Activated T-helper 1 cell treated with Interleukin-2 at 50 U/mL for 16 hours (primary cell): ENCODE measurements at places on chromosomes 5 and 9.
A peak's percentile ranks its signal among the peaks of the same experiment; 100 is the strongest.

DNA sequence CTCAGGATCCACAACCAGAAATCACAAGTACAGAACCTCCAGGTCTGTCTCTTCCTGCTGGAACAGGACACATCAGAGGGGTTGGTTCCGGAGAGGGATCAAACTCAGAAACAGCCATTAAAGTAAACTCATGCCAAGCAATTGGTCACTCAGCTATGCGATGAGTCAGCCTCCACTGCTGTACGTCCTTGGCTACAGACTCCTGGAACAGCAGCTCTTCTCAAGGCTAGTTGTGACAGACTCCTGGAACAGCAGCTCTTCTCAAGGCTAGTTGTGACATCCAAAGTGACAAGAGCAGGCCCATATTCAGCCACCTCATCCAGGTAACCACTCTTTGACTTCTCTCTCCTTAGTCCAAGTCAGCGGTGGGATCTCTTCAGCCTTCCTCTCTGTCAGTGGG lies at the start of gene SPINK13:
Gene SPINK13 (plus strand): TSS at position 229 of the 400 bp plus-strand sequence. CDS start 1,279 bp downstream, outside the sequence.
- no peak for DNase-seq

- no peak for DNase-seq
Observed at GRCh38 chr5:150765799-150766169, 7.0 kb upstream of the DCTN4 start.

GRCh38 chr9:19199012-19199411 lies 31.5 kb upstream of the DENND4C start:
- DNase-seq: no peak

- no peak for DNase-seq
Observed at GRCh38 chr9:9920425-9921060, 692.3 kb downstream of the PTPRD start.

GRCh38 chr9:73270967-73271721 lies 119.5 kb downstream of the ANXA1 start:
- DNase-seq: no peak

GRCh38 chr9:96150324-96151227 lies 151.4 kb downstream of the HSD17B3 start:
- DNase-seq: peak; percentile 8

GRCh38 chr5:139820130-139820529 lies 24.5 kb downstream of the PSD2 start:
- no peak for DNase-seq

DNA sequence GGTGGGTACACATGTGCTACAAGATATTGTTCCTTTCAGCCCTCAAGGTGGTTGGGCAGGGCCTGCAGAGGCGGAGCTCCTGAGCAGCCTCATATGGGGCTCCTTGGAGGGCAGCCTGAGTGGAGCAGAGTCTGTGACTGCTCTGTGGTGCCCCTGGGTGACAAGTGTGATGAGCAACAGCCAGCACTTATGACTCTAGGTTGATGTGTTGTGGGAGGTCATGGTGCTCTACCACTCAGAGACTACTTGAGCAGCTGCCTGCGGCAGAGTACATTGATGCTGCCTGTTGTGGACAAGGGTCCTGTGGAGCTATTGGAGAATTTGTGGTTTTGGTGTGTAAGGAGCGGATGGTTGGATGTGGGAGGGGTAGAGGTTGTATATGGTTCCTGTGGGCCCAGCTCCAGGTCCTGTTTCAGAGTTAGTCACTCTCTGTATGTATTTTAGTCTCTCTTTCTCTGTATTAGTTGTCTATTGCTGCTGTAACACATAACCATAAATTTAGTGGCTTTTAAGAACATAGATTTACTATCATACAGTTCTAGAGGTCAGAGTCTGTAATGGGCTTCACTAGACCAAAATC lies 141.3 kb downstream of the SREK1 start:
- DNase-seq: no peak

DNA sequence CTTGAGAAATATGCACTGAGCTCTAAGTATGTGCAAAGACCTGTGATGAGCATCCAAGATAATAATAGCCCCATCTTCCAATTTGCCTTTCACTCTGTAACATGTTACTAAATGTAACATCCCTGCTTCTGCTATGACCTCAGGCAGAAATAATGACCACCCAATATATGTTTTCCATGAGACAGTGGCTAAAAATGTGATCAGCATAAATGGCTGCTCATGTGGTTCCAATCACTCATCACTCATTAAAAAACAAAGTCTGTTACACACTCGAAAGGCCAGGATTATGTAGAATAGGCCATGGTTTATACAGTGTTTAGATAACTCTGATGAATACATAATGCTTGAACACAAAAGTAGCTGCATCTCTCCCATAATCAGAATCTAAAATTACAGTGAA lies 71.4 kb upstream of the MOCS2 start:
- DNase-seq: no peak

DNA sequence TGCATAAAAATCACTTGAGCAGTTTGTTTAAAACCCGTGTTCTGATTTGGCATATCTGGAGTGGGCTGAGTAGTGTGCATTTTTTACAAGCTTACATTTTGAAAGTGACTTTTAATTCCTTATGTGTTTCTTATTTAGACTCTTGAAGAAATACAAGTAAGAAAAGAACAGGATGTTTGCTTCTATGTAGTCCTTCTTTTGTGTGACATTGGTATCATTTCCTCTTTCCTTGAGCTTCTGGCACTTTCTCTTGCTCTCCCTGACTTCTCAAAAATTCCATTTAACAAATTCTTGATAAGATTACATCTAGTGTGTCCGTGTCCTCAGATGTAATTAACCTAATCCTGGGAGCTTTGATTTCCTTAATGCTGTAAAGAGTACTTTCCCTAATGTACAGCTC lies 12.5 kb downstream of the GARNL3 start:
- DNase-seq: no peak

DNA sequence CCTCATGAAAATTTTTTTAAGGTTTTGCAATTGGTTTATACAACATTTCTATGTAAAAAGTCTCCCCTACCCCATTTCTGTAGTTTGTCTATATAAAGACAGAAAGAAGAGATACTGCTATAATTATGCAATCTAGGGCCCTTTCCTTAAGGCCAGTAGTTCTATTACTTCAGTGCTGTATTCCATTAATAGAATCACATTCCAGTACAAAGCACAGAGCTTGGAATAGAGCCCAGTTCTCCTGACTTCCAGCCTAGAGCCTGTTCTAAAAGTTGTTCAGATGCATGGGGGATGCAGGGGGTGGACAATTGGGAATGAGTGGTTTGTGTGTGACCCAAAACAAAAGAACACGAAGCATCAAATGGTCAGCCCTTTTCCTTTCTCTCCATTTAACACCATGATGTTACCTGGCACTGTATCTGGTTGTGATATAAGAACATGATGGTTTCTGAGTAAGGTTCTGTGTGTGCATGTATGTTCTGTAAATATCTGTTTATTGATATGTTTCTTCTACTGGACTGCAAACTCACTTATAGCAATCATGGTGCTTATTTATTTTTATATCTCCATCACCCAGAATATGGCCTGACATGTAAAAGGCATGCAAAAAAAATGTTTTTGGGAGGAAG lies 8.2 kb upstream of the GRAMD2B start:
- DNase-seq: no peak

GRCh38 chr9:15543047-15543813 lies 9.6 kb upstream of the CCDC171 start:
- no peak for DNase-seq

DNA sequence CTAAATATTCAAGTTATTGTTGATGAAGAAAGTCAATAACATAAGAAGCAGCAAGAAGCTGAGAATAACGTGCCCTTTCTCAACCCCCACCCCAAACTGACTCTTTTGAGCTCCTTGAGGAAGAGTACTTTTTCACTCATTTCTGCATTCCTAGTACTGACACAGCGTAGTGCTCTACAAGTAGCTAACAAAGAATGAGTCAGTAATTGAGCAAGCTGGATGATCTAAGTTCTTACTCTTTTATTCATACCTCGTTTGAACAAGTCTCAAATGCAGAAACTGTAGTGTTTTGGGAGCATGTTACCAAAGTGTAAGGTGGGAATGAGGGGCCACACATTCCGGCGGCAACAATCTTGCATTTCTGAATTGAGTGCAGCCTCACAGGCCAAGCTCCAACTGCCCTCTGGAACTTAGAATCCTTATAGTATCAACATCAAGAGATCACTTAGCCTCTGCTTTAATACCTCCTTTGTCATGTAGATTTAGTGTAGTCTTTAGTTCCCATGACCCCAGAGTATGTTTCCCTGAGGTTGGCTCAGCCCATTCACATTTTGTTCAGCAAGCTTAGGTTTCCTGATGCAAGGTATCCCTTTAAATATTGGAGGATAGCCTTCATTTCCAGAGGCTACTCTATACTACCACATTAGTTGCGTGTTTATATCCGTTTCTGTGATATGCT lies 152.0 kb downstream of the PRR16 start:
- DNase-seq: no peak

GRCh38 chr9:92947268-92948037 lies at the start of gene FGD3:
Gene FGD3, plus strand, starts transcription at chr9:92947523. Its CDS starts 28,734 bp downstream, at chr9:92976257.
- peak; percentile 35 for DNase-seq

GRCh38 chr9:134684375-134684723 lies 42.7 kb downstream of the COL5A1 start:
- no peak for DNase-seq

GRCh38 chr5:96975656-96976055 lies 39.8 kb downstream of the LNPEP start:
- no peak for DNase-seq

GRCh38 chr5:132460846-132461568 lies 29.6 kb downstream of the IRF1 start:
- no peak for DNase-seq

DNA sequence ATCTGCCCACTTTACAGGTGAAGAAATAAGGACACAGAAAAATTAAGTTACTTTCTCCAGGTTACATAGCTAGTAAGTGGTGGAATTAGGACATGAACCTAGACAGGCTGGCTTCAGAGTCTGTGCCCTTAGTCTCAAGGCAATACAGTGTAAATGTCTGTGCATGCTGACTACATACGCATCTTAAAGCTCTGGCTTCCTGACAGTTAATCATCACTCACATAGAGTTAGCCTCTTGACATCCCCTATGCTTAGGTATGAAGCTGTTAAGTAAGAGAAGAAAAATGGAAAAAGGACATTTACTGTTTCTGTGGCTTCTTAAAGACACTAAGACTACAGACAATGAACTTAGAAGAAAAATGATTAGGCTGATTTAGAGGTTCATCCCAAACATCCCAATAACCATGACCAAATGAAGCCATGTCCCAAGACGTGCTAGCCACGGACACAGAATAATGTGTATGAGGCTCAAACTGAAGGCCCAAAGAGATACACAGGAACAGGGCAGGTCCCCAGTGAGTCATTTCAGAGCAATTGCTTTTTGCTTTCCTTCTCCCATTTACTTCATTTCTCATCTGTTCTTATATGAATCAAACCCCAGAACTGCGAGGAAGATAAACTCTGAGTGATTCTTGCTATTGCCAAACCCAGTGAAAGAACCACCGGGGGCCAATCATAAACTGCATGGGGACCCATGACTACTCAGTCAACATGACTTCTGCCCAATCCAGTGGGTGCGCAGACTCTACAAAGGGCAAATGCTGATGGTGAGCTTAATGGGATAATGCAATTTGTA lies 100.0 kb upstream of the IFNK start:
- no peak for DNase-seq

GRCh38 chr9:131639769-131640437 lies 94.6 kb downstream of the PRRT1B start:
- no peak for DNase-seq

DNA sequence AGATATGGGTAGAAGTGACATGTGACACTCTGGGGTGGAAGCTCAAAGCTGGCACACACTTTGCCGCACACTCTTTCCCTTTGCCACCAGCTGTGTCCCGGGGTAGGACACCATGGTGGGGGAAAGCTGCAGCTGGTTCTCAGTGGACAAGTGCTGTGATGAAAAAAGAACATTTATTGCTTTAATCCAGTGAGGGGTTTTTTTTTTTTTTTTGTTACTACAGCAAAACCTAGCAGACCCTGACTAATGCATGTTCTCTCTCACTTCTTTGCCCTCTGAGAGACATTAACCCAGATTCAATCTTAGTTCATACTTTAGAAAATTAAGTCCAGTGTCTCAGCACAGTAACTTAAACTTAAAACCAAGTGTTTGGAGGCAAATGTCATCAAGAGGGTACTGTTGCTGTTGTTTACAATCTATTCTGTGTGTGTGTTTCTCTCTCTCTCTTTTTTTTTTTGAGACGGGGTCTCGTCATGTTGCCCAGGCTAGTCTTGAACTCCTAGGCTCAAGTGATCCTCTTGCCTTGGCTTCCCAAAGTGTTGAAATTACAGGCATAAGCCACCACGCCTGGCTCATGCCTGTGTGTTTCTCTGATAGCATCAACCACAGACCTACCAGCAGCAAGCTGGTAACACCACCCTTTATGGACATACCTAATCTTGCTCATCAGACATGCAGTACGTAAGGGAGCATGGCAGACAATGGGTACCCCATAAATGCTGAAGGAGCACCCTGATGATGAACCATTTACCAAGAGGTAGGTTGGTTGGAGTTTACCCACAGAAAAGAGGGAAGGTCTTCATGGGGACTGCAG lies 84.7 kb upstream of the TBC1D2 start:
- DNase-seq: no peak

DNA sequence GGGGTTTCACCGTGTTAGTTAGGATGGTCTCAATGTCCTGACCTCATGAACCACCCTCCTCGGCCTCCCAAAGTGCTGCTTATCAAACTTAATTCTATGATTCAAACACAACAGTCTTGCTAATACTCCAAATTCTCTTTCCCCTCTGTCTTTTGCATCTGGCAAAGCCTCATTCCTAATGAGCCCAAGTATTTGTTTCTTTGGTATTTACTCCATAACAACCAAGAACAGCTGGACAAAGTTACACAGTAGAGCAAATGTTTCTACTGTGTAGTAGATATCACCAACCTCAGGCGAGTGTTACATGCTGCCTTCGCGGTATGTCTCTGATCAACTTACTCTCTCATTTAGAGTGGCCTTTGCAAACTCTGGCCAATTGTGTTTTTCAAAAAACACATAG lies 195.8 kb upstream of the KCNN2 start:
- DNase-seq: no peak

- DNase-seq: no peak
Observed at GRCh38 chr5:2185646-2186471, 303.1 kb upstream of the IRX4 start.

DNA sequence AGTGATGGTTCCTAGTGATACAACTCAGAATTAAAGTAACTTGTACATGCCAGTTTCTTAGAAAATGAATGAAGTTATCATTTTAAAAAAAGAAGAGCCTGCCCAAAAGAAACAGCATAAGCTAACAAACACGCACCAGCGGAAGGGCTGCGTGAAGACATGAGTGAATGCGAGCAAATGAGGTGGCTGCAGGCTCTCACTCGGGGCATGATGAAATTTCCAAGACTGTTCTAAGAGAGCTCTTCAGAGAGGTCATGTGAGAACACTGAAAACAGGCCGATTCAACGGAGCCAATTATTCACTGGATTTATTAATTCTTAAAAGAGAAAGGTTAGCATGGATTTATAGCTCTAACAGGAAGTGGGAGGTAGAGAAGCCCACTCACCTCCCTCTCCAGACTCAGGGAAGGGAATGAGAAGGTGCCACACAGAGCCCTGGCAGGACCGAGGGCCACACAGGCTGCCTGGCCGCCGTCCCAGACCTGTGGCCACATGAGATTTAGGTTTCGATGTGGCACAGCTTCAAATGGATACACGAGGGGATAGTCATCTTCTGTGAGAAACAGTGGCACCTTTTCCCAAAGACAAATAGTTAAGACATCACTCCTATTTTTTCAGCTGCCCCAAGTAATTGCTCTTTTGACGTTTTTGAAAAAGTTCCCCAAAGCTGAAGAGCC lies 55.5 kb downstream of the HABP4 start:
- DNase-seq: no peak
